NK-92 treated with Interleukin-12 subunit alpha and Interleukin-12 subunit beta, amount 100 ng/mL, for 24 hours (cell line): ENCODE measurements at places on chromosomes 12 and 14.

GRCh38 chr12:91327131-91327530 lies 144.5 kb upstream of the DCN start:
- no peak for DNase-seq

DNA sequence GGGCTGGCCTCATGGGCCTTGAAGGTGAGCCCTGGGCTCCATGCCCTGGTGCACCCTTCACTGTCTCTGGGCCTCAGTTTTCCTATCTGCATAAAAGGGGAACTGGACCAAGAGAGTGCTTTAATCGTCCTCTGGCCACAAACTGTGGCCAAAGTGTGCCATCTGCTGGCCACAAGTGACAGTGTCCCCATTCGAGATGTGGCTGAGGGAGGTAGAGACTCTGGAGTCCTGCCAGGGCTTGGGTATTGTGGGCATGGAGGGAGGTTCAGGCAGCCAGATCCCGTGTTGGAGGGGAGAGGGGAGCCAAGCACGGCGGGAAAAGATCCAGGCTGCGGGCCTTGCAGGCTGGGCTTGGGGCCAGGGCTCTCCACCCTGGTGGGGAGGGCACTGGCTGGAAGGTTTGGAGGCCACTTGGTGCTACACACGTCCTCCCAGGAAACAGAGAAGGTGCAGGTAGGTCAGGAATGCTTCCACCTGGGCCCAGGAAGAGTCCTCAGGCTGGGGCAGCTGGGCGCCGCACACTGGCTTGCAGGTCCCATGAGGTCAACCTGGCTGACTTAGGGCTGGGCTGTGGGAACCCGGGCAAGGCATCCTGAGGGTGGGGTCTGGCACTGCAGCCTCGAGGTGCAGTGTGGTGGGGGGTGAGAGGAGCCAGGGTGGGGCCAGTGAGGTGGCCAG lies 7.3 kb upstream of the KIF26A start:
- DNase-seq, result no peak

GRCh38 chr14:44589180-44589579 lies 82.1 kb upstream of the FSCB start:
- no peak for DNase-seq

DNA sequence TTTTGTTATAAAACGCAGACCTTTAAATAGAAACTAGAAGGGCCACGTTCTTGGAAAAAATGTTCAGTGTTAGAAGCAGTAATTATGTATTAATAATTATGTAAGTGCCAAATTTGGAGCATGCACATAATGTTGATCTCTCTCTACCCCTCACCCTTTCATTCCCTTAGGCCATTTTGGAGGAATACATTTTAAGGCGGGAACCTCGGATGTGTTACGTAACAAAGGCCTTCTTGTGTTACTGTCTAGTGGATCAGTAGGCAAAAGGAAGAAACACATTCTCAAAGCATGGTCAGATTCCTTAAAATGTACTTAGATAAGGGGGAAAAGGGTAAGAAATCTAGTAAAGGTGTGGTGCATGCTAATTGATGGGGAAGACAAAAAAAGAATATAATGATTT lies 52.7 kb downstream of the RASSF3 start:
- no peak for DNase-seq

DNA sequence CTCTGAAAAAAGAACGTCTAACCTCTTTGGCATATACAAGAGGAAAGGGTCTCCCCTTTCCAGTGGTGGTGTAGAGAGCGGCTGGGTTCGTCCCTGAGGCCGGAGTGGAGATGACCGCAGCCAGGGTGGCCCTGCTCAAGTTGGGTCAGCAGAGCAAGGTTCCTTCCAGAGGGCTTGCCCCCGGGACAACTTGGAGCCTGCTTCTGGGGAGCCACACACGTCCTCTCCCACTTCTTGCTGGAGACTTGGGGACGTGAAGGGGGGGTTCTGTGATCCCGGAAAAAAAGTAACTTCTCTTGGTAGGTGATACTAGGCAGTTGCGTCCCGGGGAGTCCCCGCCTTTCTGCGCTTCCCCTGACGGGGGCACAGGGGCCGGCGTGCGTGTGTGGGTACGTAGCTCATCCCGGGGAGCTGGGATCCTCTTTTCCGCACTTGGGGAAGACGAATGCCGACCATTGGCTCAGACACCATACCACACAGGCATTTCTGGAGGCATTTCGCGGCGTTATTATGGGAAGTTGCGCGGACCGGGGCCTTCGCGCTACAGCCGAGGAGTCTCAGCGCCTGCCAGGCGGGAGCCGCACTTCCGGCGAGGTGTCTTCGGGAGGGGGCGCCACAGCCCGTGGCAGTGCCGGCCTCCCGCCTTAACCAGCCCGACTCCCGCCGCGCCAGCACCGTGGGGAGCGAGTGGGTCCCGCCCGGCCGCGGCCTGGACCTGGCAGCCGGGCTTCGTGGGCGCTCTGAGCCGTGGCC lies 14.8 kb upstream of the PAX9 start:
- no peak for DNase-seq

DNA sequence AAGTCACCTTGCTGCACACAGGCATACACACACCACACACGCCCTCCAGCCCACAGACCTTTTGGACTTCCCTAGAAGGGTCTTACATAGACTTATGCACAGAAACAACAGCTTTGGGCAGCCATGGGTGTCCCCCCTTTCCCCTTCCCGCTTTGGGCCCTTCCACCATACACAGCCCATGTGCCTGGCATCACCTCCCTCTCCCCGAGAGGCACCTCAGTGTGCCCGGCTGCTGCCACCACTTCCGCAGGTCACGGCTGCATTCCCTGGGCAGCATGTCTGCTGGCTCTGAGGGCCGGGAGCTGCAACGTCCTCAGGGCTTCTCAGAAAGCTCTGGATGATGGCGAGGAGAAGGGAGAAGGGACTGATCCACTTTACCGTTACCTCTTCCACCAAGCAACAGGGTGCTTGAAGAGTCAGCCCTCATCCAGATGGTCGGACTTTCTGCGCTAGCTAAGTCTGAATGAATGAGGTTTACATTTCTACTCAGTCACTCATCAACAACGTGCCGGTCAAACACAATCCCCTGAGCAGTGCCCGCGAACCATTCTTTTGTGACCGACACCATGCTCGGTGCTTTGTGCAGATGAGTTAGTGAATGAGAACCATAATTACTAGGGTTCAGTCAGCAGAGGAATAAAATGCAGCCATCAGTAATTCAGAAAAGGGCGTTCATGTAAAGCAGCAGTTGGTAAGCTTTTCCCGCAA lies 72.2 kb upstream of the BCL11B start:
- DNase-seq, result no peak

GRCh38 chr14:66233591-66233990 lies 252.6 kb upstream of the CCDC196 start:
- no peak for DNase-seq

- no peak for DNase-seq
Observed at GRCh38 chr12:86721713-86722397, 465.7 kb upstream of the MGAT4C start.

DNA sequence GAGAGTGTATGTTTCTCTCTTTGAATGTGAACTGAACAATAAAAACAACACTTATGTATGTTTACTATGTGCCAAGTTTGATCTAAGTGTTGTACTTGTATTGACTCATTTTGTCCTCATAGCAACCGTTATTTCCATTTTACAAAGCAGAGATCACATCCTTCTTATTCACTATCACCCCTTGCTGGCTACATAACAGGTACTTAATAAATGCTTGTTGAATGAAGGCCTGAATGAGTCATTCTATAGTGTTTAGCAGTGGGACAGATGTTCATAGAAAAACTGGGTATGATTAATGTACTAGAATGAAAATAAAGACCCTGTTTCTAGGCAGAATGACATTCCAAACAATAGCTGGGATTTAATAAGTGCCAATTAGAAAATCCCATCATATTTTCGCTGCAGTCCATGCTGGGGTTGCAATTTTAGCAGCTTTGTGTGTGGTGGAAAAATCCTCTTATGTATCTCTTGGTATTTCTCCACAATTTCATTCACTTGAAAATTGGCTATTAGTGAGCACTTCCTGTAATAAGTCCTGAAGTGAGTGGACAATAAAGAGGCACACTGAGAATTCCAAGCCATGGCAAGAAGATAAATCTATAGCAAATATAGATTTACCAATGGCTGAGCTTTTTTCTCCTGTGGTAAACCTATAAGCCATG lies 86.0 kb downstream of the FAR2 start:
- DNase-seq, result no peak

DNA sequence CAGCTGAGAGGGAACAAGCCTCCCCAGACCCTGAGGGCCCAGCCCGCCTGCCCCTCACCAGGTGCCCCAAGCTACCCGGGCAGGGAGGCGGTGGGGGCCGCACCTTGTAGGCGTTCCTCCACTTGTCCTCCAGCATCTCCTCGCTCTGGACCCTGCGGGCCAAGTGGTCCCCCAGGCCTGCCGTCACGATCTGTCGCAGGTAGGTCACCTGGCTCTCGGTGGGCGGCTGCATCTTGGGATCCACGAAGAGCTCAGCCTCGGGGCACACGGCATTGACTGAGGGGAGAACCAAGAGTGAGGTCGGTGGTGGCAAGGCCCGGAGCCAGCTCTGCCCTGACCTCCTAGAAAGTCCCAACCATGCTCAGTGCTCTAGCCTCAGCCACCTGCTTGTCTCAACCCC lies 36.6 kb downstream of the DHX37 start:
- no peak for DNase-seq

DNA sequence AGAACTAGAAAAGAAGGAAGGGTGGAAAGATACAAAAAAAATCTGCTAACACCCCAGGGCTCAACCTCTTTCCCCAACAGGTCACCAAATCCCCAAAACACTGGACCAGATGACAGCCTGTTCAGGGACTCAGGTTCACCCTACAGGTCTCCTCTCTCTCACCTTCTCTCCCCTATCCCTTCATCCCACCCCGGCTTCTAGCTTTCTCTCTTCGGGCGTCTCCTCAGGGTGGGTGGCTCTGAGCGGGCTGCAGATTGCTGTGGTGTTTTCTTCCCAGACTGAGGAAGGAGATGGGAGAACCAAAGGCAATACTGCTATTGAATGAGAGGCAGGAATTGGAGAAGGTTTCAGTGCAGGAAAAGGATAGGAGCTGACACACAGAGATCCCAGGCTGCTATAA lies 39.3 kb downstream of the ANO2 start:
- DNase-seq, result no peak

DNA sequence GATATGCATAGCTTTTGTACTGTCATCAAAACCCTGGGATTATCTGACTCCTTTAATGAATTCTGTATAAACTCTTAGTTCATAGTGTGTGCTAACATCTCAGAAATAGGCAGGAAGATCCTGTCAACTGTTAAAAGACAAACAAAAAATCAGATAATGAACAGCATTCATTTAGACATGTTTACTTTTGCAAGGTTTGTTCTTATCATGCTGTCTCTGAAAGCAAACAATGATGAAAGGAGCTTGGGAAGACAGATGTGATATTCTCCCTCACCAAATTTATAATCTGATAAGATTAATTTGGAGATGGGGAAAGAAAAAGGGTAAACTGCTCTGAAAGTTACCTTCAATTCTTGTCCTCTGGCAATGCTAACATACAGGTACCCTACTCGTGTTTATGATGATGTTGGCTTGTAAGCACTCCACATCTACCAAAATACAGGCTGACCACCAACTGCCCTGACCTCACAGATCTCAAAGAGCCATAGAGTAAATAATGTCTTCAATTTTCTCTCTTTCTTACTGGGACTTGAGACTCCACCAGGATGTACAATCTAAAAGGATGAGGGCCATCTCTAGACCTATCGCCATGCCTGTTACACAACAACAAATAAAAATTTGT lies 233.8 kb downstream of the SSPN start:
- no peak for DNase-seq

GRCh38 chr12:52611080-52611468 lies 7.3 kb downstream of the KRT73 start:
- no peak for DNase-seq

DNA sequence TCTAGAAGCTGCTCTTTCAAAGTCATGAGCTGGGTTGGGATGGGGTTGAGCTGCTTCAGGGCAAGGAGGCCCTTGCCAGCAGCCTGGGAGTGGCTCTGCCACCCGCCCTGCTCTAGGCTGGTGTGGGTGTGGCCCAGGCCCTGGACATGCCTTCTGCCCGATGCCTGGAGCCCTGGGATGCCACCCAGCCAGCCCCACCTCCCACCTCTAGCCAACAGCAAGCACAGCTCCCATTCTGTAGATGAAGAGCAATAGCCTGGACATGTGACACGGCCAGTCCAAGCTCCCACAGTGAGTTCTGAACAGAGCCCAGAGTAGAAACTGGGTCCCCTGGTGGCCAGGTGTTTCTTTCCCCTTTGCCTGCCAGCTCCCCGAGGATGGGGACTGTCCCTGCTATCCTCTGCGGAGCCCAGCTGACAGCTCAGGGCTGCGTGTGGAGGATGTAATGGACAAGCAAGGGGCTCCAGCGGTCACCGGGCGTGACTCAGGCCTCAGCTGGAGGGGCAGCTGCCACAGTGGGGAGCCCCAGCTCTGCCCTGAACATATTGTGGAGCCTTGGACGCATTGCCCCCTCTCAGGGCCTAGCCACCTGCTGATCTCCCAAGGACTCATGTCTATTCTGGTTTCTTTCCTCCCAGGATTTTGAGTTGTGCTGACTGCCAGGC lies 165.2 kb downstream of the TSPAN9 start:
- no peak for DNase-seq

GRCh38 chr14:89340200-89341181 lies 76.5 kb downstream of the FOXN3 start:
- DNase-seq, result no peak

- no peak for DNase-seq
Observed at GRCh38 chr12:23813206-23813605, 136.3 kb downstream of the SOX5 start.

- no peak for DNase-seq
Observed at GRCh38 chr14:96915478-96915877, 118.3 kb downstream of the VRK1 start.

DNA sequence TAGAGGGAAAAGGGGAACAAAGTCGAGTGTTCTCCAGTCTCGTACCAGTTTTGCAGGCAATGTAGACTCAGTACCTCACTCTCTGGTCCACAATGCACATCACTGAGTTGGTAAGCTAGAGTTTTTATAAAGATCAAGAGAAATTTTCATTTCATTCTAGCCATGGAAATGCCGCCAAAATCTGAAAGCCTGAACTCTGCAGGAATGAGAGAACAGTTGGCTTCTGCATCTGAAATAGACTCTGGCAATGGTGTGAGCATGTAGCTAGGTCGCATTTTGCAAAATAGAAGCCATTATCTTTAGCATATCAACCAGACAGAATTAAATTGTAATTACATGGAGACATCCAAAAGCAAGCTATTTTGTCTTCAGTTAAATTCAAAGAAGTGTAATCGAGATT lies 381.0 kb downstream of the NOVA1 start:
- DNase-seq, result no peak

GRCh38 chr14:57168138-57168679 lies 100.5 kb downstream of the EXOC5 start:
- no peak for DNase-seq
